ENCODE measurements at places on chromosomes 1 and 21. TPM values are rescaled to one million over a fixed set of nuclear protein-coding genes. Genes with fewer than 3 reads are reported as not detected.

ADGRL4 gene
- total RNA-seq, result 335 TPM

ZMYND12 gene
- total RNA-seq, result 0.79 TPM

HAO2 gene
- total RNA-seq, result not detected

CASQ1 gene
- not detected for total RNA-seq

ACTRT2 gene
- total RNA-seq, result not detected

Data from thoracic aorta endothelial cell (primary cell).